ENCODE measurements at places on chromosomes 6 and 20.

- DNase-seq = no peak
These were observed 34.3 kb downstream of the HLA-DMB start for GRCh38 chr6:32906539-32906938.

- DNase-seq = no peak
These were observed 35.3 kb downstream of the GRM4 start for GRCh38 chr6:34110610-34111009.

DNA sequence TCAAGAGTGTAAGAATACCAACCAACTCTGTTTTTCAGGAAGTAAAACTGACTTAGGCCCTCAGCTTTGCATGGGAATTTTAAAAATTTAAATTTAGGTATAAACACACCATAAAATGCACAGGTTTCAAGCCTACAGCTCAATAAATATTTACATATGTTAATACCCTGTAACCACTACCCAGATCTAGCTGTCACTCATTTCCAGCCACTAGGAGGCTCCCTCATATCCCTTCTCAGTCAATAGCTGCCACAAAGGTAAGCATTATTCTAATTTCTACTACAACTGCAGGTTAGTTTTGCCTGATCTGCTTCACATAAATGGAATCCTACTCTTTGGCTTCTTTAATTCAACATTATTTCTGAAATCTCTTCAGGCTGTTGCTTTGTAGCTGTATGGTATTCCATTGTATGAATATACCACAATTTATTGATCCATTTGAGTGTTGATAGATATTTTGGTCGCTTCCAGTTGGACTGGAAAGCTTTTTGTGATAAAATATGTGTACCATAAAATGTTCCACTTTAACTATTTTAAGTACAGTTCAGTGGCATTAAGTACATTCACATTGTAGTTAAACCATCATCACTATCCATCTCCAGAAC, 32.5 kb upstream of the MEI4 start:
- DNase-seq = no peak

DNA sequence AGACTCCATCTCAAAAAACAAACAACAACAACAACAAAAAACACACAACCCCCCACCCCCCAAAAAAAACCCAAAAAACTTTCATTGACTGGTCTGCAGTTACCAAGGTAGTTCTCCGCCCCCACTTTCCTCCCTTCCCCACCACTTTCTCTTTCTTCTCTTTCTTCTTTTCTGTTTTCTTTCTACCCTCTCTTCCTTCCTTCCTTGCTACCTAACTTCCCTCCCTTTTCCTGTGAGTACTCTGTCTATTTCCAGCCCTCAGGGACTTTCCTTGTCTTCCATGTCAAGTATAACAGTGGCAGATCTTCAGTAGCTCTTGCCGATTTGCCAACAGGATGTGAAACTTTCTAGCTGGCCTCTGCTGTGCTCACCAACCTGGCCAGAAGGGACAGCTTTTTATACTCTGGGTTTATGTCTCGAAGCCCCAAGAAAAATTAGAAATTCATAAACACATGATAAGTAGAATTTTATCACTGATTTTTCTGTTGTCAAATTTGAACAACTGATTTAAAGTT, 399.5 kb downstream of the QKI start:
- no peak for DNase-seq

GRCh38 chr6:88141561-88142296, 24.4 kb downstream of the CNR1 start:
- no peak for DNase-seq

DNA sequence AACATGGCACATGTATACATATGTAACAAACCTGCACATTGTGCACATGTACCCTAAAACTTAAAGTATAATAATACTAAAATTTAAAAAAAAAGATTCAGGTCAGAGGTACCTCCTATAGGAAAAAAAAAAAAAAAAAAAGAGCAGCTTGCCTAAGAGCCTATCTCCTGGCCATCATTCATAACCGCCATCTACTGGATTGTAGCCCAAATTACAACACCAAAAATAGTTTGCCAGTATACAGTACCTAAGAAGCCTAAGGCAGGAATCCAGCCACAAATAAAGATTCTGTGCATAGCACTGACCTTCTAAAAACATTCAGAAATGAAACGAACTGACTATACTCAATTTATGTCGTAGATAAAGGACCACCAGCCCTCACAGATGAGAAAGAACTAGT, 438.4 kb upstream of the ADGRB3 start:
- no peak for DNase-seq

- DNase-seq = no peak
These were observed 200.0 kb downstream of the WDR27 start for GRCh38 chr6:169501777-169502313.

- no peak for DNase-seq
These were observed 382 bp downstream of the MYH7B start for GRCh38 chr20:34956041-34956458.

- DNase-seq = no peak
These were observed 8.1 kb downstream of the HLA-DQB1 start for GRCh38 chr6:32658268-32658897.

DNA sequence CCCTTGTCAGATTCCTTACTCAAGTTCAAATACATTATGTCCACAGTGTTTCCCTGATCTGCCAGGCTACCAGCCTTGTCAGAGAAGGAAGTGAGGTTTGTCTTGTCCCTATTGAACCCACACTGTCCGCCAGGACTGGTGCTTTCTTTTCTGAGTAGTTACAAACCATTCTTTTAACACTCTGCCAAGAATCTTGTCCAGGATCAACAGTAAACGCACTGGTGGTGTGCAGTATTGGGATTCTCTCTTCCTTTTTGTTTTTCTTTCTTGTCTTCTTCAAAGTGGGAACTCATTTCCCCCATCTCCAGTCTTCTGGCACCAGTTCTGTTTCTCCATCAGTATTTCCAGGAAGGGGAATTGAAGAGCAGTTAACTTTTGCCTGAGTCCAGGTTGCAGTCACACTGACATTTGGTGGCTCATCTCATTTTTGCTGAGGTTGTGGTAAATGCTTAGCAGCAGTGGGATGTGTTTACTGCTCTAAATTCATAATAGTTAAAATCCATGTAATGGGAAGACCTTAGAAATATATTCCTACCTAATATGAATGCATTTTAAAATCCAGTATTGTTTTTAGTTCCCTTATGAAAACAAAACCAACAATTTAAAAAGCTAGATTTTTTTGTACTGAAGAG, 295.3 kb downstream of the PRL start:
- no peak for DNase-seq

GRCh38 chr20:21323640-21324039, 20.5 kb downstream of the XRN2 start:
- DNase-seq = no peak
